ENCODE measurements at places on chromosomes 6 and 20.

GRCh38 chr20:44580581-44581268 is 1.7 kb upstream of the PKIG start:
- H3K36me3 ChIP-seq = no peaks in the 10 kb centered on the region
- H3K27me3 ChIP-seq = no peaks in the 10 kb centered on the region
- no peak for DNase-seq
- H3K27ac ChIP-seq = no peak overlapping the region
- H3K4me3 ChIP-seq = no peak overlapping the region
- H3K4me1 ChIP-seq = peaks cover 38% of the 10 kb centered on the region

- no peaks in the 10 kb centered on the region for H3K4me1 ChIP-seq
- no peaks in the 10 kb centered on the region for H3K27me3 ChIP-seq
- no peak overlapping the region for H3K4me3 ChIP-seq
- DNase-seq = no peak
- no peak overlapping the region for H3K27ac ChIP-seq
Measured at GRCh38 chr6:163877877-163878639, 463.5 kb downstream of the QKI start.

DNA sequence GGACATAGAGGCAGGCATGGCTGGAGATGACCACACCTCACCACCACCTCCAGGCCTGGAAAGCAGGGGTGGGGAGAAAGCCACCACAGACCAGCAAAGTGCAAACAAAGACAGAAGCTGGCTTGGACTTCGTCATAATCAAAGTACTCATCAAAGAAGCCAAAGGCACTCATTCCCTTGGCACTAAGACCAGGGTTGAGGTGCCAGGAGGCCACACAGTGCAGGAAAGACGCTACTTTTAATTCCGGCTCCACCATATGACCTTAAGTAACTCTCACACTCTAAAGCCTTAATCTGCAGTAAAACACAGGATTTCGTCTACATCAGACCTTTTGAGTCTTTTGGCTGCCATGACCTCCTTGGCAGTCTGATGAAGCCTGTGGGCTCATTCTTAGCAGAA is 123.1 kb downstream of the HIVEP2 start:
- H3K36me3 ChIP-seq = no peaks in the 10 kb centered on the region
- no peaks in the 10 kb centered on the region for H3K27me3 ChIP-seq
- H3K4me3 ChIP-seq = no peak overlapping the region

GRCh38 chr6:51552435-51552834 is 535.0 kb downstream of the PKHD1 start:
- no peak overlapping the region for H3K4me3 ChIP-seq
- DNase-seq = no peak
- no peak overlapping the region for H3K27ac ChIP-seq

Data from suprapubic skin (tissue), 4 donors.